ENCODE measurements at places on chromosomes 3 and 15.

- no peak for DNase-seq
These were observed 56.8 kb downstream of the ITGA11 start for GRCh38 chr15:68375191-68375631.

GRCh38 chr3:43999728-44000319 is 241.9 kb upstream of the TOPAZ1 start:
- no peak for DNase-seq

- DNase-seq, result no peak
These were observed 161.2 kb downstream of the ALCAM start for GRCh38 chr3:105527949-105528348.

DNA sequence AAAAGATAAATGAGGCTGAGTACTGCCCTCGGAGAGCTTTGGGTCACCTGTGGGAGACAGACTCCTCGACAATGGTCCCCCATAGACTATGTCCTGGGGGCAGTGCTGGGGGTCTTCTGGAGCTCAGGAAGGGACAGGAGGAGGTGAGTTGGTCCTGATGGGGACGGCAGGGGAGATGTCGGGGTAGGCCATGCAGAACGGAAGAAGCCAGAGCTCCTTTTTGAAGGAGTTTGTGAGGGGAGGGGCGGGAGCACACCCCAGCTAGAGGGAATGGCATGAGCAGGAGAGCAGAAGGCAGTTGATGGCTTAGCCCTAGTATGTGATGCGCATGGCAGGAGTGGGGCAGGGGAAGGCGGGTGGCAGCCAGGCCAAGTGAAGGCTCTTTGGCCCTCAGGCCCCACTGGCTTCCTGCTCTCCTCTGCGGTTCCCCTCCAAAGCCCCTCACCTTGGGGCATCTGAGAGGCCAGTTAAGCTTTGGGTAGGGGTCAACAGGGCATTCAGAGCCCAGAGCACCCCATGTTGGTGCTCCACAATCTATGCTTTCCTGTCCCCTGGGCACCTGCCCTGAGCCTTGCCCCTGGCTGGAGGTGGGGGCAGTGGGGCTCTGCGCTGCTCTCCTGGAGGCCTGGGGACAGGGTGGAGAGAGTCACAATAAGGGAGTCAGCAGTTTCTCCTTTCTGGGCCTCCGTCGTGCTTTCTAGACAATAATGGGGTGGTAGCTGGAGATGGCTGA is 179.3 kb downstream of the SMAD6 start:
- DNase-seq, result no peak

GRCh38 chr3:4350789-4351163 is 47.6 kb downstream of the SETMAR start:
- no peak for DNase-seq

DNA sequence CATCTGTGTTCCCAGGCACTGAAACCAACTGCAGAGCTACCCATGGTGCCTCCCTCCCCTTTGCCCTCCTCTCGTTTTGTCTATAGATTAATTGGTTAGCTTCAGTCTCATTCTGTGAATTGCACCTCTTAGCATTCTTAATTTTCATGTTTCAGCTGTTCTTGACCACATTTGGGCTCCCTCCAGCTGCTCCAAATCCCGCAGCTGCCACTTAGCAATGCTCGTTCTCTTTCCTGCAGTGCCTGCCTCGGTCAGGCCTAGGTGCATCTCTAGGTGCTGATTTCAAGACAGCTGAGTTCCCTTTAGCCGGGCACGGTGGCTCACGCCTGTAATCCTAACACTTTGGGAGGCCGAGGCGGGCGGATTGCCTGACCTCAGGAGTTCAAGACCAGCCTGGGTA is 47.0 kb upstream of the SMAD3 start:
- no peak for DNase-seq

DNA sequence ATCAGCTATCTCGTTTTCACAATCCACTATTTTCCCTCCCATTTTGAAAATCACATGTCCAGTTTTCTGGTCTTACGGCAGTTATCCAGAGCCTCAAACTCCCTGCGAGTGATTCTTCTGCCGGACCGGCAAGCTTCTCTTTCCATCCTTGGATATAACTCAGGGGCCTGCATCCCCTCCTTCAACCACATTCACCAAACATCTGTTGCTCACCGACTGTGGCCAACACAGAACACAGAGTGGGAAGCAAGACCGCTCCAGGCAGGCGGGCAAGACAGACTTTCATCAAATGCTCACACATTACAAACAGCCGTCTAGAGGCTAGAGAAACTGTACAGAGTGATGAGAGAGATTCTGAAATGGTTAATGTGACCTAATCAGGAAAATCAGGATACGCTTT is 7.6 kb upstream of the SLC12A8 start:
- DNase-seq, result no peak

GRCh38 chr15:71716990-71717389 is 93.4 kb upstream of the NR2E3 start:
- DNase-seq, result no peak

DNA sequence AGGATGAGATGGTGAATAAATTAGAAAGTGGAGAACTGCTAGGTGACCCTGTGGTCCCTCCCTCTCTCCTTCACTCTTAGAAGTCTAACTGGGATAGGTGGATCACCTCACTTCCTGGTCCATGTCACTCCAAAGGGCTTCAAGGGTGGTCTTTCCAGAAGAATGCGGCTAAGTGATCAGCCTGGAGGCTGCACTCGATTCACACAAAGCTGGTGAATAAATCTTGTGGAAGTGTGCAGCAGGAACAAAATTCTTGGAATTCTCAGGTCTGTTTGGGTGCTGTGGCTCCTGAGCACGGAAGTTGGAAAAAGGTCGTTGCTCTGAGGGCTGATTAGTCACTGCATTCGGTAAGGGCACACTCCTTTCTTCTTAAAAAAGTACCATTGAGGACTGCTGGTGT is 46.3 kb downstream of the GASK1A start:
- no peak for DNase-seq

GRCh38 chr15:47184908-47185801 is 532.1 kb upstream of the SEMA6D start:
- no peak for DNase-seq

DNA sequence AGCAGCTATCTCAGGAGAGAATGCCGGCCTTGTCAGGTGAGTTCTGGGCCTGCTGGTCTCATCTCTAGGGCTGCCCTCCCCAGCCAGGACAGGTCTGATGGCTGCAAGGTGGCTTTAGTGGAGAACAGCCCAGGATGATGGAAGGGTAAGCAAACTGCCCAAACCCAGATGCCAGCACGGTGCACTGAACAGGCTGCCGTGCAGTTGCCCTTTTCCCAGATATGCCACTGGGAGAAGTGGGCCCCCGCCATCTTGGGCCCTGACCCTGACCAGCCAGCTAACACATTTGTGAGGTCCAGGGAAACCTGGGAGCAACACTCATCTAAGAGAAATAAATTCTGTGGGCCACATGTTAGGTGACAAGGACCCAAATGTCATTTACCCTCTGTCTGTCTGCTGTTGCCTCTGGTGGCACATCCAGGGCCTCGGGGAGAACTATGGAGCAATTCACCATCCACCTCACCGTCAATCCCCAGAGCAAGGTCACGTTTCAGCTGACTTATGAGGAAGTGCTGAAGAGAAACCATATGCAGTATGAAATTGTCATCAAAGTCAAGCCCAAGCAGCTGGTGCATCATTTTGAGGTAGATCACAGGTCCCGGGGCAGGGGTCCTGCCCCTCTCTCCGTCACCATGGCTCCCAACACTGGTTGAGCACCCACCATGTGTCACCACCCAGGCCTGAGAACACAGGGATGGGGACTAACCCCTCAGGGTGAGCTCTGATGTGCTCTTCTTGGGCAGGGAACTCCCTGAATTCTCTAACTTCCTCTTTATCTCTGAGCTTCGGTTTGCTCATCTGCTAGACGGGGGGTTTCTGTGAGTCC is 1.8 kb downstream of the ITIH1 start:
- no peak for DNase-seq

DNA sequence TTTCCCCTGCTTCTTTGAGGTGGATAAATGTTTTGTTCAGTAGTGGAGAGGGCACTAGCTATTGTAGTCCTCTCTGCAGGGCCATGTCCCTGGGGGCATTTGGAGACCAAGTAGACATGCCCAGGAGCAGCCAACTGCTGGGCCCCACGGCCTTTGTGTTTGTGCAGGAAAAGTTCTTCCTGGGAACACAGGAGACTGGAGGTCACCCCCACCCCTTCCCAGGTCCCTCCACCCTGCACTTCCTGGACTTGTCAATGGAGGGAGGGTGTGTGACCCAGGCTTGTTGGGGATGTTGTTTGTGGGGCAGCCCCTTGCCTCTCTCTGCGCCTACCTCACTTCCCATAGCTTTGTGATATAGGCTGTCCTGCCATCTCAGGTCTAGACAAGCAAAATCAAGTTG is 317.0 kb upstream of the LRRFIP2 start:
- no peak for DNase-seq

- DNase-seq, result no peak
These were observed 4.5 kb downstream of the DNAJC13 start for GRCh38 chr3:132421832-132422231.

DNA sequence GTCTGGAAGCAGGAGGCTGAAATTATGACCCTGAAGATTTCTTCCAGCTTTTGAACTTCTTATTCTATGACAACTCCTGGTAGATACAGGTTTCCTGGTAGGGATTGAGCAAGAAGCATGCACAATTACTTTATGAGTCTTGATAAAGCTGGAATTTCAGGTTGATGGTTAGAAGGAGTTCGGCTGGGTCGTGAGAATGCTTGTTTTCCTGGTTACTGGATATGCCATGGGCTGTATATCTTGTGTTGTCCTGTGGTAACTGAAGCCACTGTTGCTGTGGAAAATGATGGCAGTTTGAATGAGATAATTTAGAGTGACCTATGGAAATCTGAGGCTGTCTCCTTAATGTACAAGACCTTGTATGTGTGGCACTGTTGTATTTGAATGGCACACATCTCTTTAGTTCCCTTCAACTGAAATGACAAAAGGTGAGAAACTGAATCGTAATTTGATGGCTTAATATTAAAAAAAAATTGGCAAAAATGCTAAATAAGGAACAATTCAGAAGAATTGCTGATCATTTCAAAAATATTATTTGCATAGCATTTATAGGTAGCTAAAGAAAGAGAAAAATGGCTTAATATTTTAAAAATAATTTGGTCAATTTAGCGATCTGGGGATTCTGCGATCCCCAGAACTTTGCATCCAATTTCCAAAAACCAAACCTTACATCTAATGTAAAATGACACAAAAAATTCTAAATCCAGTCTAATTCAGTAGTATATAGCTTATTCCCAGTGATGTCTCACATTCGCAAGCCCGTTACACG is 1.1 kb upstream of the UBE2E1 start:
- DNase-seq, result no peak

GRCh38 chr15:79943820-79944219 is 27.2 kb downstream of the BCL2A1 start:
- no peak for DNase-seq

DNA sequence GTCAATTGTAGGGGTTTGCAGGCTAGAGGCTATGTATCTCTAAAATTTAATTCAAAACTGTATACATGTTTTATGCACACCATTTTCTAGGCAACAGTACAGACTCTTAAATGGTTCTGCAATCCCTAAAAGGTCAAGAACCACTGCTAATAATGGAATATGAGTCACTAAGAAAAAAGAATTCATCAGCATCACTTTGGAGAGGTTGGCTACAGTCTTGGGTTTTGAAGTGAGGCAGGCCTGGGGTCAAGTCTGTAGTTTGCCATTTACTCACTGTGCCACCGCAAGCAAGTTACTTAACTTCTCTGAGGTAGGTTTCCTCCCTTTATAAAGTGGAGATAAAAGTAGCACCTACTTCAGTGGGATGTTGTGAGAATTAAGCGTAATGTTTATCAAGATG is 33.7 kb downstream of the THRB start:
- DNase-seq, result no peak

GRCh38 chr15:57832183-57832582 is 125.7 kb downstream of the POLR2M start:
- DNase-seq, result no peak

GRCh38 chr3:17140670-17141505 is 256.1 kb downstream of the PLCL2 start:
- DNase-seq, result no peak

GRCh38 chr15:25943831-25944230 is 80.7 kb upstream of the ATP10A start:
- DNase-seq, result no peak

DNA sequence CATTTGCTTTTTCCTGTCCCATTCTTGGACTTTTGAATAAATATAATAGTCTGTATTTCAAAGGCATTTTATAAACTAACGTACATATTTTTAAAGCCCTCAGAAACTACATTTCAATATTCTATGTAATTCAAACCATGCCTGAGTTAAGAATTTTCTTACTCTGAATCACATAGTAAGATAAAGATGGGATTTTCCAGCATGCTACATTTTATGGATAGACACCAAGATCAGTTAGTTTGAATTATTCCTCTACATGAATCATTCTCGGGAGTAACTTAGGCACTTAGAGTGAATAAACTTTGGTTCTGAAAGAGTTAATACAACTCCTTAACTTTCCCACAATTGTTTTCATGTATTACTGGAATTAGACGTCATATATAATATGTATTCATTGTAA is 713.3 kb upstream of the CBLB start:
- DNase-seq, result no peak

Measured in stimulated activated CD8-positive, alpha-beta memory T cell treated with anti-CD3 and anti-CD28 coated beads, Interleukin-7, amount 100 ng/mL, for 1 hour (primary cell).